ENCODE measurements at places on chromosomes 7 and 10. TPM values are rescaled to one million over a fixed set of nuclear protein-coding genes. Genes with fewer than 3 reads are reported as not detected.

DNA sequence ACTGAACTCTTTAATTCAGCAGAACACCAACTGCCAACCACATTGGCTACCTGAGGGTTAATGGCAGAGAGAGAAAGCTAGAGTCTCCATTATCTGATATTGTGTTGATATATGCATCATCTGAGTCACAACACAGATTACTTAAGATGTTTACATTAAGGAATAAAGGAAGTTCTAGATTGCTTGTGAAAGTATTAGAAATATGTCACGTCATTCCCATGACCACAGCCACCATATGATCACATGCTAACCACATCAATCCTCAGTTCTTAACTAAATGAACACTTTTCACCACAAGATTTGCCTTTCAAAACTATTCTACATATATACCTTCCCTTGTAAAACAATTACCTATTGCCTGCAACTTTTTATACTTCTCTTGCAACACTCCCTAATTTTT, 337.9 kb downstream of the FGFR2 start:
- no peaks in the 10 kb centered on the region for H3K36me3 ChIP-seq
- no peak for DNase-seq
- H3K4me1 ChIP-seq = no peaks in the 10 kb centered on the region

DNA sequence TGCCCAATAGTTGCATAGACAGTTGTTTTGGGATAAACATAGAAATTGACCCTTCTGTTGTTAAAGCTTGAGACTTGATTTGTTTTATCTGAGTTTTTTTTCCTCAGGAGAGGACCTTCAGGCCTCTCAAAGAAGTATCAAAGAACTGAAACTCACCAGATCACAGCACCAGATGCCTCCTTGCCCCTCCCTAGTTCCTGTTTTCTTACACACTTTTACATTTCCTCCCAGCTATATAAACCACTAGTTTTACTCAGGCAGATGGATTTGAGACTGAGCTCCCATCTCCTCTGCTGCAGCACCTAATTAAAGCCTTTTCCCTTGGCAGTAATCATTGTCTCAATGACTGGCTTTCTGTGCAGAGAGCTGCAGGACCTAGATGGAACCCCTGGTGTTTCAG, 150.6 kb upstream of the NRG3 start:
- H3K27ac ChIP-seq = peak overlapping the region; percentile 78
- DNase-seq = no peak
- no peaks in the 10 kb centered on the region for H3K36me3 ChIP-seq
- H3K4me3 ChIP-seq = peak overlapping the region; percentile 3

DNA sequence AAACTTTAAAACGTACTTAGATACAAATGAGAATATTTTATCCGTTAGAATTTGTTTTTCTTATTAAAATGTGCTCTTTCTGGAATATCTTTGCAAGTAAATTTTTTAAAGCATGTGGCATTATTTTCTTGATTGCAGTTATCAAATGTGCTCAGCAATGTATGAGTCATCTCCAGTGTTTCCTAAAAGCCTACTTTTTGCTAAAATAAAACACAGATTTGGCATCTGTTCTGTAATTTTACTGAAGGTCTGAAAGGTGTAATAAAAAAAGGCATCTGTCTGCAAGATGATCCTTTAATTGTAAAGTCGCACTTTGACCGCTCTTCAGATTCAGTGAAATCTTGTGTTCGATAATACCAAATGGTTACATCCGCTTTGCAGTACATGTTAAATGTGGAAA, 3.4 kb downstream of the GNAT3 start:
- DNase-seq = no peak
- H3K27me3 ChIP-seq = no peaks in the 10 kb centered on the region
- no peaks in the 10 kb centered on the region for H3K36me3 ChIP-seq

DNA sequence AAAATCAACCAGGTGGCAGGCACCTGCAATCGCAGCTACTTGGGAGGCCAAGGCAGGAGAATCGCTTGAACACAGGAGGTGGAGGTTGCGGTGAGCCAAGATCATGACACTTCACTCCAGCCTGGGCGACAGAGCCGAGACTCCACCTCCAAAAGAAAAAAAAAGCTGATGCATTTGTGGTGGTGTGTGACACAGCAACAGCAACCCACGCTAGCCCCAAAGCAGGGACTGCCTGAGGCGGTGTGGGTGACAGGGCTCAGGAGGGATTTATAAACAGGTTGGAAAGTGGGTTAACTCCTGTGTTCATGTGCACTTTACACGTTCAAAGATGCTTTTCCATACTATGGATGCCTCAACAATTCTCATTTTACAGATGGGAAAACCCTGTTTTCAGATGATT, 395.9 kb upstream of the PODXL start:
- H3K36me3 ChIP-seq = no peaks in the 10 kb centered on the region
- no peaks in the 10 kb centered on the region for H3K27me3 ChIP-seq
- no peak overlapping the region for H3K4me3 ChIP-seq
- no peak overlapping the region for H3K27ac ChIP-seq

Gene ARPC1B
- 408 TPM for total RNA-seq

- H3K27ac ChIP-seq = no peak overlapping the region
- H3K36me3 ChIP-seq = peaks cover 38% of the 10 kb centered on the region
- H3K4me3 ChIP-seq = no peak overlapping the region
- no peaks in the 10 kb centered on the region for H3K27me3 ChIP-seq
- no peak for DNase-seq
These were observed 141.3 kb downstream of the GRK5 start for GRCh38 chr10:119348516-119349240.

GRCh38 chr10:129888784-129889616, 75.1 kb downstream of the EBF3 start:
- H3K36me3 ChIP-seq = no peaks in the 10 kb centered on the region
- H3K27ac ChIP-seq = no peak overlapping the region
- peak; percentile 51 for DNase-seq

DNA sequence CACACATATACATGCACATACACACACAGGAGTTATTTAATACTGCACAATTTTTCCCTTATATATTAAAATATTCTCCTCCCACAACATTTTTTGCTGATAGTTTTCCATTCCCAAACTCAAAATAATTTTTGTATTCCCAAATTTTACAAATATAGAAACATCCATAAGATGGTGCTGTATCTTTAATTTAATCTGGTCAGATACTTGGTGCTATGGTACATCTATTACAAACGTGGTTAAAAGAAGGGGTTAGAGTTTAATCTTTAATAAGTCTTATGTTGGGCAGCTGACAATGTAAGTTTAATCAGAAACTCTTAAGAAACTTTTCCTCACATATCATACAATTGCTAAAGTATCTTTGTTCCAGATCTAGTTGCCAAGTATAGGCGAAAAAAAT, 10.2 kb upstream of the CADPS2 start:
- no peak for DNase-seq
- H3K4me3 ChIP-seq = no peak overlapping the region
- H3K27me3 ChIP-seq = no peaks in the 10 kb centered on the region
- H3K36me3 ChIP-seq = no peaks in the 10 kb centered on the region

Gene FAM237B
- not detected for total RNA-seq

DNA sequence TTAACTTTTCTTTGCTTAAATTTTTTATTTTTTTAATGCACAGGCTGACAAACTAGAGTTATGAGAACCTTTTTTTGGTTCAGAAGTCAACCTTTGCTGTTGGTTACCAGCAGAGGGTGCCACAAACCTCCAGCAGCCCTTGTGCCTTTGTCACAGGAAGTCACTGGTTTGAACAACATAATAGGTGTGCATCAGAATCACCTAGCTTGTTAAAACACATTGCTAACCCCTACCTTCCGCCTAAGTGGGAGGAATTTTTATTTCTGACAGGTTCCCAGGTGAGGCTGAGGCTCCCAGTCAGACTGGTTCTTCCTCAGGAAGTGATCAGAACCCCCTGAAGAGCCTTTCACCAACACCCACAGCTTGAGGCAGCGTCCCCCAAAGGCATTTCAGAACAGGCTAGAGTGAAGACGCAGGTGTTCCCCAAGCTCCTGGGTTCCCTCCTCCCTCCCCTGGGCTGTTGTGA, 22.6 kb upstream of the VDAC2 start:
- H3K36me3 ChIP-seq = peaks cover under 1% of the 10 kb centered on the region
- H3K4me3 ChIP-seq = no peak overlapping the region
- no peaks in the 10 kb centered on the region for H3K27me3 ChIP-seq
- DNase-seq = peak; percentile 85

- H3K27me3 ChIP-seq = peaks cover 2% of the 10 kb centered on the region
- H3K36me3 ChIP-seq = no peaks in the 10 kb centered on the region
- H3K4me1 ChIP-seq = no peaks in the 10 kb centered on the region
- no peak for DNase-seq
- H3K4me3 ChIP-seq = no peak overlapping the region
These were observed 258.2 kb upstream of the NPY start for GRCh38 chr7:24025765-24026164.

Gene ANKRD30A
- total RNA-seq = not detected

Gene LZTS2
- 13.8 TPM for total RNA-seq

DNA sequence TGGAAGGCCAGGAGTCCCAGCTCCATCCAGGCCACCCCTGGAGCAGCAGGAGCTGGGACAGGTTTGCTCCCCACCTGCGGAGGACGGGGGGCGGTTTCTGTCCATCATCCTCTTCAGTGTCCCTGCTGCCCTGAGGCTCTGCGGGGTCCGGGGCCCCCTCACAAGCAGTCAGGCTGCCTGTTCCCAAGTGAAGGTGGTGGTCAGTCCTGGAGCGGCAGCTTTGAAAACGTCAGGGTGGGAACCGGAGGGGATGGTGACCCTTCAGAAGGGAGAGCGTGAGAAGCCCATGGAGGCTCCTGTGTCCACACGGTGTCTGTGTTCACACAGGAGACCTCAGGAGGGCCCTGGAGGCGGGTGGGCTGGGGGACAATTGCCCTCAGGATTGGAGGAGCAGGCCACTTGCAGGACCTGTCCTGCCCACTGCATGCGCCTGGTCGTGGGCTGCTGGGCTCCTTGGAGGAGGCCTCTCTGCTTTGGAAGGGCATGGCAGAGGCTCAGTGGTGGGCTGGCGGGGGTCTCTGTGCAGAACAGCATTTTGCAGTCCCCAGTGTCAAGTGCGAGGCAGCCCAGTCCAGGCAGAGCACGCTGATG, 49.3 kb upstream of the INPP5A start:
- no peak for DNase-seq
- H3K36me3 ChIP-seq = no peaks in the 10 kb centered on the region
- H3K4me3 ChIP-seq = no peak overlapping the region
- no peaks in the 10 kb centered on the region for H3K27me3 ChIP-seq
- H3K27ac ChIP-seq = no peak overlapping the region

Gene P4HA1
- 38.9 TPM for total RNA-seq

GRCh38 chr10:122374859-122375678, 561 bp downstream of the PLEKHA1 start:
- DNase-seq = peak; percentile 63
- peak overlapping the region; percentile 91 for H3K4me3 ChIP-seq

DNA sequence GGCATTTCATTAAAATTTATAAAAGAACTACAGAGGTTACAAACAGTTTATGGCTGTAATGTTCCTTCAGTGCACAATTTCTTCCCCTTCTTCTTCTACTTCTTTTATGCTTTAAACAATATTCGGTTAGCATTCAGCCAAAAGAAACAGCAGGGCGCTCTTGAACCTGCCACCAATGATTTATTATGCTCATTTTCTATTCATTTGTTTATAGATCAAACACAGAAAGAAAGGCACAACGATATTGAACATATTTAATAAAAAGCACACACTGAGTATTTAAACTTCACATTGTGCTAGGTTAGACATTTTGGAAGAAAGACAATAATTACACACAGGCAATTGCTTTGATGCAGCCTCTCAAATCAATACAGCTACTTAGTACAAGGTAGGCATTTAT, 1025.8 kb upstream of the LRRN3 start:
- no peak for DNase-seq
- H3K36me3 ChIP-seq = no peaks in the 10 kb centered on the region
- H3K27me3 ChIP-seq = no peaks in the 10 kb centered on the region
- no peak overlapping the region for H3K4me3 ChIP-seq
- no peaks in the 10 kb centered on the region for H3K4me1 ChIP-seq

GRCh38 chr7:157522189-157522588, 185.4 kb downstream of the DNAJB6 start:
- no peak for DNase-seq
- peaks cover 19% of the 10 kb centered on the region for H3K27me3 ChIP-seq
- no peaks in the 10 kb centered on the region for H3K36me3 ChIP-seq
- H3K4me3 ChIP-seq = no peak overlapping the region
- H3K27ac ChIP-seq = peak overlapping the region; percentile 36
- H3K4me1 ChIP-seq = no peaks in the 10 kb centered on the region

Gene TFEC
- 0.73 TPM for total RNA-seq

Gene SEMA3E
- not detected for total RNA-seq

GRCh38 chr10:86017841-86018734, 348.5 kb downstream of the GRID1 start:
- no peak for DNase-seq
- no peak overlapping the region for H3K4me3 ChIP-seq
- no peak overlapping the region for H3K27ac ChIP-seq
- H3K27me3 ChIP-seq = no peaks in the 10 kb centered on the region
- no peaks in the 10 kb centered on the region for H3K4me1 ChIP-seq
- no peaks in the 10 kb centered on the region for H3K36me3 ChIP-seq

GRCh38 chr10:110681023-110681681, 37.0 kb downstream of the RBM20 start:
- no peaks in the 10 kb centered on the region for H3K36me3 ChIP-seq
- peaks cover 35% of the 10 kb centered on the region for H3K27me3 ChIP-seq
- H3K4me3 ChIP-seq = no peak overlapping the region
- peaks cover 3% of the 10 kb centered on the region for H3K4me1 ChIP-seq
- no peak overlapping the region for H3K27ac ChIP-seq

DNA sequence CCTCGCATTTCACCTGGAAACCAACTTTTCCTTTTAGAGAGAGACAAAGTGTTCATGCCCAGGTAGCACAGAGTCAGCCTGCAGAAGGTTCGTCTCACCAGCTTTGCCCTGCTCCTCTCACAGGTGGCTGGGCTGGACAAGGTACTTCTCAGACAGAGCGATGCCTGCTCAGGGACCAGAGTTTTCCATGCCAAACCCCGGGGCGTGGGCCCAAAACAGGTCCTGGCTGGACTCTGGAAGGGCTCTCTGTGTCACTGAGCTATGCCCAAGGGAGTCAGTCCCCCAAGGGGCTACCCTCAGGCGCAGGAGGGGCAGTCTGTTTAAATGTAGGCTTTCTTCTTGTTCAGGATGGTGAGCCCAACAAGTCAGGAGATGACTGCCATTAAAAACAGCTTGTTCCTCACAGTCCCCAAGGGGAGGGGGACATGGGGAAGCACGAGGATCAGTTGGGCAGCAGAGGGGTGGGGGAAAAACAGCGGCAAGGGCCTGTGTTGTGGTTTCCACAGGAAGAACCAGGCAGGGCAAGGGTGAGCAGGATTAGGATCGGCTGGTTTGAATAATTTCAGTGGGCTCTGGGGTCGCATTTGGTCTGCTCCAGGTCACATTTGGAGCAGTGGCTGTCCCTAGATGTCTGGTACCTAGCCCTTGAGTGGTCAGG, 55.5 kb upstream of the FIGNL1 start:
- peaks cover 3% of the 10 kb centered on the region for H3K27me3 ChIP-seq
- no peak overlapping the region for H3K27ac ChIP-seq
- no peak overlapping the region for H3K4me3 ChIP-seq
- no peaks in the 10 kb centered on the region for H3K36me3 ChIP-seq

DNA sequence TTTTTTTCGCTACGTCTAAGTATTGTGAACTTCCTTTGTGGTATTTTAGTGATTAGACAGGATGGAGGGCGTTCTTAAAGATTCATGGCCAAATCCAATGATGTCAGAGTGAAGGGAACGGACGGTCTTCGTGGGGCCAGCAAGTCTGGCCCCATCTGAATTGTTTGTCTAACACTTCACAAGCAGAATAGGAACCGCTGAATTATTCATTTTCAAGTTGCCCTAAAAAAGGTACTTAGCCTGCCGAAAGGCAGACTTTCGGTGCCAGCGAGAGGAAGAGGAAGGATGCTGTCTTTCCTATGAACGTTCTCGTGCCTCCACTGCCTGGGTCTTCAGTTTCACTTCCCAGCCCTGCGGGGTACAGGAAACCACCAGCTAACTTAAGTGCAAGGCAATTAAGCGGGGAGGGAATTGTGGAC, 145.7 kb upstream of the SH2B2 start:
- H3K36me3 ChIP-seq = no peaks in the 10 kb centered on the region
- DNase-seq = peak; percentile 39
- H3K4me3 ChIP-seq = peak overlapping the region; percentile 61
- H3K27ac ChIP-seq = peak overlapping the region; percentile 81
- H3K27me3 ChIP-seq = no peaks in the 10 kb centered on the region
- peaks cover 14% of the 10 kb centered on the region for H3K4me1 ChIP-seq

Gene GBX1
- total RNA-seq = not detected
